ENCODE measurements at places on chromosomes 11 and 22. TPM values are rescaled to one million over a fixed set of nuclear protein-coding genes. Genes with fewer than 3 reads are reported as not detected.

The HTR3A gene
- total RNA-seq = not detected

- no peak for DNase-seq
Observed at GRCh38 chr11:128195057-128195751, 392.2 kb downstream of the ETS1 start.

DNA sequence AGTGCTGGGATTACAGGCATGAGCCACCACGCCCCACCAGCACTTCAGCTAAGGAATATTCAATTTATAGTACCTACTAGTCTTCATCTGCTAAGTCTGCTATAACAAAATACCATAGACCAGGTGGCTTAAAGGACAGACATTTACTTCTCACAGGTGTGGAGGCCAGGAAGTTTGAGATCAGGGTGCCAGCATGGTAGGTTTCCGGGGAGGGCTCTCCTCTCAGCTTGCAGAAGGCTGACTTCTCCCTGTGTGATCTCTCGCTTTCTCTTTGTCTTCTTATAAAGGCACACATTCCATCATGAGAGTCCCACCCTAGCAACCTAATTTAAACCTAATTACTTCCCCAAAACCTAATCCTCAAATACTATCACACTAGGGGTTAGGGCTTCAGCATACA, 433.0 kb downstream of the INSC start:
- no peak for DNase-seq

DNA sequence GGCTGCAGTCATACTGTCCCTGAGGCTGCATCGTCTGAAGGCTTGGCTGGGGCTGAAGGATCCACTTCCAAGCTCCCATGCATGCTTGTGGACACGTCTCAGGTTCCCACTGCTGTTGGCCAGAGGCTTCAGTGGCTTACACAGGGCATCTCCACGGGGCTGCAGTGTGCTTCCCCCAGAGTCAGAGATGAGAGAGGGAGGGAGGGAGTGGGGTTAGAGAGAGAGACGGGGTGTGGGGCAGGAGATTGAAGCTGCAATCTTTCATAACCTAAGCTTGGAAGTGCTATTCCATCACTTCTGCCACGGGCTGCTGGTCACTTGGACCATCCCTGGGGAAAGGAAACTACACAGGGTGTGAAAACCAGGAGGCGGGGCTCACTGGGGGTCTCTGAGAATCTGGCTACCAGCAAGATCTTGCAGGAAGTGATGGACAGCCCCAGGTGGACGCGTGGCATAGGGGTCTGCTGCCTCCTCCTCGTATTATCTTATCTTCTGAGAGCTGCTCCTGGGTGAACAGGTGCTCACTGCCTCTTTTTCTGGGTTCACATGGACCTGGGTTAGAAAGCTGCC, 63.0 kb upstream of the MYEOV start:
- DNase-seq = no peak

- peak; percentile 59 for DNase-seq
Observed at GRCh38 chr22:29617922-29618629, 14.6 kb downstream of the NF2 start.

GRCh38 chr11:27215471-27216269, 147.3 kb downstream of the CCDC34 start:
- no peak for DNase-seq

The OR51B2 gene
- total RNA-seq = not detected

GRCh38 chr22:30425616-30426387, at the start of gene MTFP1:
TSS of gene MTFP1 (plus strand) at chr22:30425768. CDS start at chr22:30425880, 112 bp downstream.
- DNase-seq = peak; percentile 27

- peak; percentile 41 for DNase-seq
Observed at GRCh38 chr22:19060356-19061009, 61.7 kb downstream of the DGCR2 start.

The NELL1 gene
- total RNA-seq = not detected

DNA sequence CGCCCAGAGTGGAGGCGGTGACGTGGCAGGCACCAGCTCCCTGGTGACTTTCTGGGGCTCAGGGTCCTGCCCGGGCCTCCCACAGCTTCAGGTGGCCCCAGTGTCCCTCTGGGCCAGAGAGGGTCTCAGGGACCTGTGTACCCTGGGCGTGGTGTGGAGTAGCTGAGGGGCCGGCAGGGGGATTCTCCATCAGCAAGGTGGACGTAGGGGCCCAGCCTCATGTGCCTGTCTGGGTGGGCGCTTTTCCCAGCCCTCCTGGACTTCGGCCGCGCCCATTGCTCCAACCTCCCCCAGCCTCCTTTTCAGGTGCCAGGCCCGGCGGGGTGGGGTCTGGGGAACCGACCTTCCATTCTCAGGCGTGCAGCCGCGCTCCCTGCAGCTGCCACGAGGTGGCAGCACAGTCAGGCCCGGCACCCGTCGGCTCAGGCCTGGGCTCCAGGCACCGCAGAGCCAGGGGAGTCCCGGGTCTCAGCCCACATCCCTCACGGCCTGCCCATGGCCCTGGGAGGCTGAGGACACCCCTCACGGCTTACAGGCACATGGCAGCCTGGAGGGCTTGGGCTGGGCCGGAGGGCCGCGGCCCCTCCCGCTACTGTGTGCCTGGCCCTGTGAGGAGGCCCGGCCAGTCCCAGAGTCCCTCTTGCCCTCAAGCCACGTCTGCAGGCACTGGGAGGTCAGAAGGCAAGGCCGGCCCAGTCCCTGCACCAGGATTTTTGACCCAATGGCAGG, 19.9 kb upstream of the MUC5B start:
- DNase-seq = no peak

DNA sequence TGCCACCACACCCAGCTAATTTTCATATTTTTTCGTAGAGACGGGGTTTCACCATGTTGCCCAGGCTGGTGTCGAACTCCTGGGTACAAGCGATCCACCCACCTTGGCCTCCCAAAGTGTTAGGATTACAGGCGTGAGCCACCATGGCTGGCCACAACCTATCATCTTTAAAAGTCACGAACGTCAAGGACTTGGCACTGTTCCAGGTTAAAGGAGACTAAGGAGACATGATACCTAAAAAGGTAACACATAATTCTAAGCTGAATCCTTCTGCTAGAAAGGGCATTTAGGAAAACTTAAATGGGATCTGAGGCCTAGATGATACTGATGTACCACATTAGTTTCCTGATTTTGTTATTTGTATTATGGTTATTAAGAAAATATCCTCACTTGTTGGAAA, 43.3 kb upstream of the SYT9 start:
- no peak for DNase-seq

DNA sequence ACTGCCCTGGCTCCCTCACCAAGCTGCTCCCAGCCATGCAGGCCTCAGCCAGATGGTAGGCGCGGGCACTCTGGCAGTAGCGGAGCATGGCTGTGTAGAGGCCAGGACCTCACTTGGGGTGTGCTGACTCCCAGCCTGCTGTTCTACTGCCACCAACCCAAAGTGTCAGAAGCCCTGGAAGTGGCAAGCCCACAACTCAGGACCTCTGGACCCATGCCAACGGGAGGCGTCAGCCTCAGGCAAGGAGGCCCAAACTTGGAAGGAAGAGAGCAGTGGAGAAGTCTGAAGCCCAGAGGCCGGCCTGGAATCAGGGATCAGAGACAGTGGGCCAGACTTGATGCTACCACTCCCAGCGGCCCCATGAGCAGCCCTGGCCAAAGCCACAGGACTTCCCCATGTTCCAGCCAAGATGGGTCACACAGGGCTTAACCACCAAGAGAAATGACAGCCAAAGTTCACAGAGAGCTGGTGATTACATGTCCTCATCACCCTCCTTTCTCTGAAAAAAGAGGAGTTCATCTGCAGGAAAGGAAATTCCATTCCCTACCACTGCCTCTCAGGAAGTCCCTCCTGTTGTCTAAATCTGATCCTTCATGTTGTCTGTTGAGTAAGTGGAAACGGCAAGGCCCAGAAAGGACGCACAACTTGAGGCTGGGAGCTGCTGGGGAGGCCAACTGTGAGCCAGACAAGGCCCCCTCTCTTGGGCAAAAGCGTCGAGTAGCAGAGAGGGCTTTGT, 4.4 kb downstream of the ARRB1 start:
- DNase-seq = peak; percentile 30

GRCh38 chr22:33889748-33890147, 30.5 kb downstream of the LARGE1 start:
- DNase-seq = no peak

The PPP1R14B gene
- total RNA-seq = 478 TPM

The DAGLA gene
- total RNA-seq = 3.6 TPM

GRCh38 chr22:44837481-44837880, 85.1 kb downstream of the ARHGAP8 start:
- no peak for DNase-seq

The PEX26 gene
- total RNA-seq = 41.2 TPM

The PNPLA3 gene
- total RNA-seq = 7.0 TPM

The ROBO4 gene
- total RNA-seq = 0.92 TPM

GRCh38 chr11:73157101-73158010, 15.2 kb upstream of the FCHSD2 start:
- peak; percentile 89 for DNase-seq

DNA sequence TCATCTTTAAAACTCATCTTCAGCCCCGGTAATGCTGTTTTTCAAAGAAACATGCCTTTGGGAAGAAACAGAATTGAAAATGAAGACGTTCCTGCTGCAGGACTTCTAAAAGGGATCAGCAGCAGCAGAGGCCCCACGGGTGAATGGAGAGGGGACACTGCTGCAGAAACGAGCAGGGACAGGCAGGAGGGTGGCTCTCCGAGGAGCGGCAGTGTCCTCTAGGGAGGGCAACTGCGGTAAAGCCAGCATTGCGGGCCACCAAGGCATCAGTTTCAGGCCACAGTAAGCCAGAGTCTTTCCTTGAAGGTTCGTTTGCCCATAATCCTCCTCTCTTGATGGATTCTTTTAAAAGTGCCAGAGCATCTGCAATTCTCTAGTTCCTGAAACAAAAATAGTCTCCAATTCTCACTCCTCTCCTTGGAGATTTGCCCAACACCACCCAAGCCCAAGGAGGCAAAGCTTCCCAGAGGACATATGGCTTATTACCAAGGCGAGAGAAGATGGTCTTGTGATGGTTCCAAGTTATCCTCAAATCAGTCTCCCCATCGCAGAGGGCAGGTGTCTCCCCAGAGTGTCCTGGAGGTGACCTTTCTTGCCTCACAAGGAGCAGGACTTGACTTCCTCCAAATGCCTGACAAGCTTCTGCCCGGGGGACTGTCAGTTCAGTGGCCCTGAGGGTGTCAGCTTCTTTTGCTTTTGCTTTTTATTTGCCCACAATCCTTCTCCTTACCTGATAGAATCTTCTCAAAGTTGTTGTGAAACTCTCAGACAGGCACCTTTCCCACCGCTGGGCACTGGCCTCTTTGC, 341.1 kb upstream of the B3GAT1 start:
- no peak for DNase-seq

The GRM5 gene
- not detected for total RNA-seq

DNA sequence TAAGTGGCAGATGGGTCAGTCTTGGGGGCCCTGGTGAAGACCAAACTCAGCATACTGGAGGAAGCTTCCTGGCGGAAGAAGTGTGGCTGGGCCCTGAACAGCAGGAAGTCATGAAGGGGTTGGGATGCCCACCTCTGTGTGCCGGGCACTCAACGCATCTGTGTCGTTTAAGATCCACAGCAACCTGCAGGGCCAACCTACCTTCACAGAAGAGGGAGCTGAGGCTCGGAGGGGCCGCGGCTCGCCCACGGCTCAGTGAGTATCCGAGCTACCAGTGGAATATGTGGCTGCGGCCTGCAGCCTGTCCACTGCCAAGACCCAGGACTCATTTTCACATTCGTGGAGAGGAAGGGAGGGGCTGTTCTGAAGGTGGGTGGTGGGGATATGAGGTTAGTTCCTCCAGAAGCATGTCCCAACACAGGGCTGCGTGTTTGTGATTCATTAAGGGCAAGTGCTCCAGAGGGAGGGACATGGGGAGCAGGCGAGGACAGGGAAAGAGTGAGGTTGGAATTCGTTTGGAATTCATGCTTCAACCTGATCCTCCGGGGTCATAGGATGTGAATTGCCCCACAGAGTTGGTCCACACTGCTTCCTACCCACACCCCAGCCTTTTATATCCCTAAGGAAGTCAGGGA, 99.6 kb downstream of the MPPED1 start:
- DNase-seq = no peak

DNA sequence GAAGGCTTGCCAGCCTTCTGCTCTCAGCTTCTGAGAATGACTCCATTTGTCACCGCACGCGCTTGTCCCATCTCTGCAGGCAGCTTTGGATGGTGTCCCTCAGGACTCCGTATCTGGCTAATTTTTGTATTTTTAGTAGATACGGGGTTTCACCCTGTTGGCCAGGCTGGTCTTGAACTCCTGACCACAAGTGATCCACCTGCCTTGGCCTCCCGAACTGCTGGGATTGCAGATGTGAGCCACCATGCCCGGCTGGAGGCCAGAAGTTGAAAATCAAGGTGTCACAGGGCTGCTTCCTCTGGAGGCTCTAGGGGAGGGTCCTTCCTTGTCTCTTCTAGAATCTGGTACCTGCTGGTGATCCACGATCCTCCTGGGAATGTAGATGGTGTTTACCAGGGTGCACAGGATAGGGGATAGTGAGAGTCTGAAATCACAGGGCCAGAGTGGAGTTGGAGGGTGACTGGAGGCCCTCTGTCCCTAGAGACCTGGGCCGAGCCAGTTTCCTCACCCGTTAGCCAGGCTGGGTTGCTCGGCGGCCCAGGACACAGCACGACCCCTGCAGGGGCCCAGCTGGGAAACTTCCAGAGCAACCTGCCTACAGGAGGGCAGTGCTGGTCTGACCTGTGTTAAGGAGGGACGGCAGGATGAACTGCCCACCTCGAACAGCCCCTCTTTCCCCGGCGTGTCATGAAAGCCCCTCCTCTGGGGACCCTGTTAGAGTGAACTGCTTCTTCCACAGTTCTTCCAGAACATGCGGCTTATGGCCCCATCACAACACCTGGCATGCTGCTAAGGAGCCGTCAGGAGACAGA, 48.9 kb upstream of the SHANK2 start:
- no peak for DNase-seq

GRCh38 chr11:79942090-79942489, 501.3 kb upstream of the TENM4 start:
- no peak for DNase-seq

DNA sequence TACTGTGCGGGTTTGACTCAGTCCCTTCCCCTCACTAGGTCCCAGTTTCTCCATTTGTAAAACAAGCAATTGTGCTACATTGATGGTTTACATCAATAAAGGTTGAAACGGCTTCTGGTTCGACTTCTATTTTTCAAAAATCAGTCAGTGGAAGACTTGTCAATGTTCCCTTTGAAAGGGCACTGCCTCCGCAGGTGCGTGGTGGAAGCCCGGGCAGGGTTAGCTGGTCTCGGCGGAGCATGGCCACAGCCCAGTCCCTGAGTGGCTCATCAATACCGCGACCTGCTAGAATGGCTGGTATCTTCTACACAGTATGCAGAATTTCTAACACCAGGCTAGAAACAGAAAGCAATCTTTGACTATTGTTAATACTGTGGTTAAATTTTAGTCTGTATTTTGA, 16.1 kb downstream of the MS4A10 start:
- no peak for DNase-seq

The LRRC74B gene
- total RNA-seq = not detected

- DNase-seq = no peak
Observed at GRCh38 chr11:99069856-99070444, 49.2 kb downstream of the CNTN5 start.

DNA sequence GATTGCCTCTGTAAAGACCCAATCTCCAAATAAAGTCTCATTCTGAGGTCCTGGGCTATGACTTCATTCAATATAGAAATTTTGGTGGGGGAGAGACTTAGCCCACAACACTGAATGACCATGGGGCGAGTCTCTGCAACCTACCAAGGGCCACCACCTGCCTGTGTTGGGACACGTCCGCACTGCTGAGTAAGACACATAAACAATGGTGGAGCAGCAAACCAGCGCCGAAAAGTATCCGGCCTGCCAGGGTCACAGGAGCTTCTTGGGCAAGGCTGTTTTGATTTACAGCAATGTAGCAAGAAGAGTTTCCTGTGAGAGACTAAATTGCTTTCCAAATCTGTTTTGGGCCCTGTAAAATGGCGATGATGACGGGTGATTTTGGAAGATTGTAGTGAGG, 122.3 kb downstream of the SHANK2 start:
- DNase-seq = no peak

GRCh38 chr11:87020764-87021365, 16.9 kb upstream of the TMEM135 start:
- no peak for DNase-seq

The CD59 gene
- total RNA-seq = 1,296 TPM
